ENCODE measurements at places on chromosomes 2 and 18.

GRCh38 chr2:171316220-171316619, 117.6 kb downstream of the METTL8 start:
- DNase-seq = no peak

DNA sequence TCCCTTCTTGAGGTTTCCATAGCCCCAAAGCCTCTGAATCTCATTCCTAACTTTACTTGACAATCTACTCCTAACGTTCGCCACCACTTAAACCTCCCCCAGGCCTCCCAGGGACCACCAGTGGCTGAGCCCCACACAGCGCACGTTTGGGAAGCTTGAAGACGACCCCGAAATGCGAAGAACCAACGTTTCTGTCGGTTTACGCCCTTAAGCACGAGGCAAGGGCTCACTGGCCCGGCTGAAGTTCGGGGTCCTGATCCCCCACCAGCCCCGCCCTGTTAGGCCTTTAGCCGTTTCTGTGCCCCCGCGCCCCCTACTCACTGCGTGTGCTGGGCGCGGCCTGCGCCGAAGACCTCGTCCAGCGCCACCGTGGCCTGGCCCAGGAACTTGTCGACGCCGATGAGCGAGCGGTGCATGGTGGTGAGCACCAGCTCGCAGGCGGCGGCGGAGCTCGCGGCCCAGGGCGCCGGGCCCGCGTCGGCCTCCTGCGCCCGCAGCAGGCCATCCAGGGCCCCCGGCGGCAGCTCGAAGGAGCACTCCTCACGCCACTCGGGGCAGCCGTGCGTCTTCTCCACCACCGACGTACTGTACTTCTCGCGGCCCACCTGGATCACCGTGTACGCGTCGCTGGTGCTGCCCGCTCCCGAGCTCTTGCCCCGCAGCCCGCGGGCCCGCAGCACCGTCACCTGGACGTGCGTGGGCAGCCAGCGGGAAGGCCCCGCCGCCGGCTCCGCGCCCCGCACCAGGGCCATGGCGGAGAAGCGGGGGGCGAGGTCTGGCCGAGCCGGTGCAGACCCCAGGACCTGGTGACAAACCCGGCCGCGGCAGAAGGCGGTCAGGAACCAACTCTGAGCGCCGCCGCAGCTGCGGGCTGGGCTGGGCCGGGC, 479 bp downstream of the RAB11FIP5 start:
- DNase-seq = no peak

DNA sequence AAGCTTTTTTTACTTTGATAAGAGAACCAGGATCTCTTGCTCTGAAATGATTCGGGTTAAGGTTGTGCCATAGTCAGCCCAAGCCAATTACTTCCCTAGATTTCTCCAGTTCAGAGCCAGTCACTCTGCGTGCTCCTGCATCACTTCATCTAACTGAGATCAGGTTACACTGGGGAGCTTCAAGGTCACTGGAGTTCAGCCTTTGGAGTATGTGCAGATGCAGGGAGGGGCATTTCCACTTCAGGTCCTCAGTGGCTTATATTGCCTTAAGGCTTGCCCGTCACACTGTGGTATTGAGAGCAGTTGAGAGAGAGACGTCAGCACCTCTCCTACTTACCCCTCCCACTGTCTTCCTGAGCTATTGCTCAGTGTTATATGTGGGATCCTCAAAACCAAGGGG, 317.8 kb downstream of the EPHA4 start:
- no peak for DNase-seq

DNA sequence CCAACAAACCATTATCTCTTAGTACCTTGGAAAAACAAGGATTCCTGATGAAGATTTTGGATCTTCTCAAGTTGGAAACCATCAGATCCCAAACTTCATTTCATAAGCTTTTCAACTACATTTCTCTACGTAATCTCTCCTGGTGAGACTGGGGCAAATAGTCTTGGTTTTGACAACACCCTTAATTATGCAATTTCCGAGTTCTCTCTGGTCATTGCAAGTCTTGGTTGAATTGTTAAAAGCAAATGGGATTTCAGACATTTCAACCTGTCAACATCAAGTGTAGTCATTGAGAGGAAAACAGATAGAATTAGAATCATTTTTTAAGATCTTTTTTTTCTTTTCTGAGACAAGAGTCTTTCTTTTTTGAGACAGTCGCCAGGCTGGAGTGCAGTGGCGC, 26.2 kb downstream of the KLF7 start:
- DNase-seq = no peak

- DNase-seq = no peak
These were observed 136.2 kb downstream of the NFATC1 start for GRCh38 chr18:79531926-79532312.
